ENCODE measurements at places on chromosomes 4 and X.
A peak's percentile ranks its signal among the peaks of the same experiment; 100 is the strongest.

- no peak for DNase-seq
Measured at GRCh38 chrX:14267216-14267615, 237.5 kb upstream of the GEMIN8 start.

- DNase-seq: no peak
Measured at GRCh38 chr4:140109737-140110136, 44.2 kb downstream of the MAML3 start.

DNA sequence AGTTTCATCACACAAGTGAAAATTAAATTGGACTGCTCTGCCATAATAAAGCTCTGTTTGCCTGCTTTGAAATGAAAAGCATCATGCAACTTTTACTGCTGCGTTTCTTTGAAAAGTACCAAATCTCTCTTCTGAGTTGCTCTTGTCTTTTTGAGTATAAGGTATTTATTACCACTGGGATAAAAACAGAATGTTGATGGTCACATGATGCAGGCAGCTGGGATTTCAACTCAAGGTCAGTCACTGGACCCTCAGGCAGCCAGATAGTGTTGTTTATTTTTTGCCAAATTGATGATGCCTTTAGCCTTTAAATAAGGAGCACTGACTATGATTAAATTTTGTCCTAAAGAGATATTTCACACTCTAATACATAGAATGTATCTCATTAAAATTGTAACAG, 32.7 kb downstream of the DMD start:
- no peak for DNase-seq

DNA sequence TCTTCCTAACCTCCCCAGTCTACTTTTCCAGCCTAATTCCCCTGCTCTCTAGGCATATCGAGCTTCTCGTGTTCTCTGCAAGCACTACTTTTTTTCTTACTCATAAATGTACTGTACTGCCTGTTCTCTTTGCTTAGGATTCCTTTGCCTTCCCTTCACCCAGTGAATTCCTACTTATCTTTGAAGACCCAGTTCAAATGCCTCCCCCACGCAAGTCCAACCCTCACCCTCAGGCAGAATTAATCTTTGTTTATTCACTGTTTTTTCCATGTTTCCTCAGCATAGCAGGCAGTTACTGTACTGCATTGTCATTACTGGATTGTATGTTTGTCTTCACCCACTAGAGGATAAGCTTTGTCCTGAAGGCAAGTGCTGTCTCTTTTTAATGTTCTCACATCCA, 287.7 kb downstream of the BMPR1B start:
- no peak for DNase-seq

DNA sequence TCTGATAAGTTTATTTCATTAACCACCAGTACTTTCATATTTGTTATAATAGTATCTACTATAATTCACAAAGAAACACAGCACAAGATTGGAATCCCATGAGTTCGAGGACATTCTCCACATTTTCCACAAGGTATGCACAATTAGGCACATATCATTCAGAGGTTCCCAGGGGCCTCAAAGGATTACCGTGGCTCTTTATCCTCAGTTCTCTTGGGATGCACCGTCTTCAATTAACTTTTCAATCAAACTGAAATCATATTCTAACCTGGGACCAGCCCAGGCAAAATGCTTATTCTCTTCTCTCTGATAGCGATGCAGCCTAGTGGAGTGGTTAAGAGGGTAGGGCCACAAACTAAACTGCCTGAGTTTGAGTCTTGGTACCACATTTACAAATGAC, 242.6 kb upstream of the RASGEF1B start:
- DNase-seq: no peak

DNA sequence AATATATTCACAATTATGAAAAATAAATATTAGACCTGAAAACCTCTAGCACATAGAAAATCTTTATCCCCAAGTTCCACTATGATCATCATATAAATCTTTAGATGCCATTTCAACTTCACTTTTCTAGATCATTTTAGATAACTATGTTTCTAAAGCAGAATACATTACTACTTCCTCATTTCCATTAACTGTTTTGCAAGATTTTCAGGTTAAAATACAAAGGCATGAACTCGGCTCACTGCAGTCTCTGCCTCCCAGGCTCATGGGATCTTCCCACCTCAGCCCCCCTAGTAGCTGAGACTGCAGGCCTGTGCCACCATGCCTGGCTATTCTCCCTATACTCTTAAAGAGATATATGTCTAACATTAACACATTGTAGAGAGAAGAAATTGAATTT, 1365.9 kb upstream of the AGA start:
- DNase-seq: no peak

GRCh38 chr4:78464265-78464664, 87.3 kb upstream of the ANXA3 start:
- no peak for DNase-seq

GRCh38 chrX:457292-457679, 70.6 kb upstream of the PPP2R3B start:
- no peak for DNase-seq

- DNase-seq: no peak
Measured at GRCh38 chr4:33395731-33396485, 2675.7 kb downstream of the PCDH7 start.

GRCh38 chr4:162727766-162728165, 438.9 kb downstream of the NAF1 start:
- DNase-seq: no peak

- no peak for DNase-seq
Measured at GRCh38 chrX:155899366-155899765, 18.2 kb downstream of the VAMP7 start.

DNA sequence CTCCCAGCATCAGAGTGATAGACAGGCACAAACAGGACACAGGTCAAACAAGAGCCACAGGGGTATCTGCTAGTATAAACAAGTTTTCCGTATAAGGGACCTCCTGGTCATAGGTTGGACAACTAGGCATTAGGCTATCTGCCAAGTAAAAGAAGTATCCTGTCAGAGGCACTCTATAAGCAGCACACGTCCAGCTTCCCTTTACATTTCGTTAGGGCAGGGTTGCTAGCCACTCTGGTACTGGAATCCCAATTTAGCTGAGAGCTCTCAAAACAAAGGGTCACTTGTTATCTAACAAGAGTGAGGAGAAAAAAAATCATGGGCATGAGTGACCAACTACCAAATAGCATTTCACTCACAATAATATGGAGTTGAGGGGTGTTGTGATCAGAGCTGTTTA, 780.7 kb upstream of the DIAPH2 start:
- no peak for DNase-seq

DNA sequence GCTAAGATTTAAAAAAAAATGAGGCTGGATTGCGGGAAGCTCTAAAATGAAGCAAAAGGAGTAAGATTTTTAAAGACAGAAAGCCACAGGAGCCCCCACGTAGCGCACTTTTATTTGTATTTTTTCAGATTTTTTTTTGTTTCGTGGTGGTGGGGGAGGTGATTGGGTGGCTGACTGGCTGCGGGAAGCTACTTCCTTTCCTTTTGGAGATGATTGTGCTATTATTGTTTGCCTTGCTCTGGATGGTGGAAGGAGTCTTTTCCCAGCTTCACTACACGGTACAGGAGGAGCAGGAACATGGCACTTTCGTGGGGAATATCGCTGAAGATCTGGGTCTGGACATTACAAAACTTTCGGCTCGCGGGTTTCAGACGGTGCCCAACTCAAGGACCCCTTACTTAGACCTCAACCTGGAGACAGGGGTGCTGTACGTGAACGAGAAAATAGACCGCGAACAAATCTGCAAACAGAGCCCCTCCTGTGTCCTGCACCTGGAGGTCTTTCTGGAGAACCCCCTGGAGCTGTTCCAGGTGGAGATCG, 908 bp downstream of the PCDH10 start:
- peak; percentile 15 for DNase-seq

GRCh38 chrX:104922206-104922621, 298.3 kb downstream of the TEX13A start:
- DNase-seq: peak; percentile 75

DNA sequence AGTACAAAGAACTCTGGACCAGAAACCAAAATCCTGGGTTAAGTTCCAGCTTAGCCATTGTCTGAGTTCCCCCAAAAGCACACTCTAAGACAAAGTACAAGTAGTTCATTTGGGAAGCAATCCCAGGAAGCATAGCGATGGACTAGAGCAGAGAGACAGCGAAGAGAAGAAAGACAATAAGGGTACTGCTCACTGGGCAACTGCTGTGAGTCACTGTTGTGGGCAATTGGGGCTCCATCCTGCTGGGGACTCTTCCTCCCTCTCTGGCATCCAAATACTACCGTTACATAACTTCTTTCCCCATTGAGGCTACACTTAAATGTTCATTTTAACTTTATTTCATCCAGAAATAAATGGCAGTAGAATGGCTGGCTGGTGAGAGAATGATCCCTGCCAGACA, 14.1 kb downstream of the SRPX start:
- no peak for DNase-seq

GRCh38 chr4:52873861-52874343, 11.8 kb downstream of the RASL11B start:
- no peak for DNase-seq

- DNase-seq: no peak
Measured at GRCh38 chr4:102530986-102531385, 29.8 kb downstream of the NFKB1 start.

DNA sequence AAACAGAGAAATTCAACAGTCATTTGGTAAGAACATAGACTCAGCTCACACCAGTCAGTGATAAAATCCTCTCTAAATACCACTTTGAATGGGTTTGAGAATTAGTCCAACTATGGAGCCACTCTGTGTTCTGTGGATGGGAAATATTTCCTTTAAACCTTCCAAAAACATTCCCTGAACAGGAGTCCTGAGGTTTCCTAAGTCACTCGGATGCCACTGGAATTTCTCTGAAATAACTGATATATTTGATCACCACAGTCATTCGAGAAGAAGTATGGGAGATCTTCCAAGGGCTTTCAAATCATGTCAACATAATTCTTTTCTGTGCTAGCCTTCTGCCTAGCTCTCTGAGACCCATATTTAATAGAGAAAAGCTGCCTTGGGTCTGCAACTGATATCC, 958.6 kb downstream of the STIM2 start:
- DNase-seq: no peak

DNA sequence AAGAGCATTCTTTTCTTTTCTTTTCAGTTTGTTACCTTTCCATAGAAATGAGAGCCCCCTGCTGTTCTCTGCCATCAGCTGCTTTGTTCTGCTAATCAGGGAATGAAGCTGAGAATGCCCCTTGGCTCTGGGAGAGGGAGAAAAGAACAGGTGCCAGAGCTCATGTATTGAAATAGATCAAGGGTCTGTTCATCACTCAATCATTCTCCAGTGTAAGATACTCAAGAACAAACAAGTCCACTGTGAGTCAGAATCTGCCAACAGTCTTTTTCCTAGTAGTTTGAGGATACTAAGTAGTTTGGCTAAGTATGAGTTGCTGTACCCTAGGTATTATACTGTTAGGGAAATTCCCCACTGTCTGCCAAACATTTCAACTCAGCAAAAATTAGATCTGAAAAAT, 144.3 kb downstream of the RTL3 start:
- no peak for DNase-seq

DNA sequence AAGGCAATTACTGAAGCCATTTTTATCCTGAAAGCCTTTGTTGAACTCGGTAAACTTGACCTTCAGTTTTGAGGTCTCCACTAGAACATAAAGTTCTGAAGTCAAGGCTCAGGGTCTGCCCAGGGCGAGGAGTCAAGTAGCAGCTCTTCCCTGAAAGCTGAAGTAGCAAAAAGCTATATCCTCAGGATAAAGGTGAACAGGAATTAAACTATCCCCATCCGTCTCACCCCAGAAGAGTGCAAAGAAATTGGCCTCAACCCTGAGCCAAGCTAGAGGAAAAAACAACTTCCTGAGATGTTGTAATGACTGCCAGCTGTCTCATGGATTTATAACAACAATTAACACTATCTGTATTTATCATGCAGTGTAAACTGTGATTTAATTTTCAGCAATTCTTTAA, 590.8 kb downstream of the SPRY1 start:
- DNase-seq: no peak

DNA sequence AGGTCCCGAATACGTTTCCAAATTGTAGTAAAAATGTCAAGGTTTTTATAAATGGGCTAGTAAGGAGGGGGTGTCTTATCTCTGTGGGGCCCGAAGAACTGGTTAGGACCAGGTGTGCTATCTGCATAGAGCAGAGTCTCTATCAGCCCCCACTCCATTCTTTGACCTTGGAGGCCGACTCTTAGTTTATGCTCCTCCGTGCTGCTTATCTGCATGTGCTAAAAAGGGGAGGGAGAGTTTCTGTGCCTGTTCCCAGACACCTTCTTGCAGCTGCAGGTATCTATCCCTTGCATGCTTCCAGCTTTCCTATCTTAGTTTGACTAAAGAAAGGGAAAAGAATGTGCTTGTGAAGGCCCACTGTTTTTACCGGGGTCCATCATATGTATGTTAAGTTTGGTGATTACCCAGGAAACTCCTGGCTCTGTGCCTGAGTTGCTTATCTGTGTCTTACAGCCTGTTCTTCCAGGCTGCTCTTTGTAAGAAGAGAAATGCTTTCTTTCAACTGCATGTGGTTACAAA, 28.6 kb upstream of the NAF1 start:
- no peak for DNase-seq

- DNase-seq: no peak
Measured at GRCh38 chrX:127457161-127457560, 595.0 kb downstream of the ACTRT1 start.

DNA sequence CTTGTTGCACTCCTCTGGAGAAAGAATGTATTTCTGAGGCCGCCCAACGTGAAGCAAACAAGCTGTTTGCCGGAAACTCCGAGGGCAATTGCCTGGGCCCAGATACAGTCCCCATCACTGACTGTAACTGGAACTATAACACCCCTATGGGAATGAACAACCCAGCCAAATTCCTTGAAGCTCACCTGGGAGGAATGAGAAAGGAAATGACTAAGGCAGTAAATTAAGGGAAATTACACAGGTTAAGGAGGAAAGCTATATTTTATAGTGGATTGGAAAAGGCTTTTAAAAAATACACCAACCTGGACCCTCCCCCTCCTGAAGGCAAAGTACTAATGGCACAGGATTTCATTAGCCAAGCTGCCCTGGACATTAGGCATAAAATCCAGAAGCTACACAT, 11.7 kb upstream of the HERC5 start:
- DNase-seq: no peak

DNA sequence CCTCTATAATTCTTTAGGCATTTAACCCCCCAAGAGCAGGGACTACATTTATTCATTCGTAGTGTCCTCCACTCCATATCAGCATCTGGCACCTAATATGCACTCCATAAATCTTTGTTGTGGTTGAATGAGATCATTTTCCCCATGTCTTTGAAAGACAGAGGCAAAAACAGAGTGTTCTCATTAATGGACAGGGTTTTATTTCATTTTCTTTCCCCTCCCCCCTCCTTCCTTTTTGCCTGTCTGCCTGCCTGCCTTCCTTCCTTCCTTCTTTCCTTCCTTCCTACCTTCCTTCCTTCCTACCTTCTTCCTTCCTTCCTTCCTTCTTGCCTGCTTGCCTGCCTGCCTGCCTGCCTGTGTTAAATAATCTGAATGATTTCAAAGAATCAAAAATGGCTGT, 83.2 kb downstream of the SHROOM3 start:
- no peak for DNase-seq
